ENCODE measurements at places on chromosomes 4 and X.

DNA sequence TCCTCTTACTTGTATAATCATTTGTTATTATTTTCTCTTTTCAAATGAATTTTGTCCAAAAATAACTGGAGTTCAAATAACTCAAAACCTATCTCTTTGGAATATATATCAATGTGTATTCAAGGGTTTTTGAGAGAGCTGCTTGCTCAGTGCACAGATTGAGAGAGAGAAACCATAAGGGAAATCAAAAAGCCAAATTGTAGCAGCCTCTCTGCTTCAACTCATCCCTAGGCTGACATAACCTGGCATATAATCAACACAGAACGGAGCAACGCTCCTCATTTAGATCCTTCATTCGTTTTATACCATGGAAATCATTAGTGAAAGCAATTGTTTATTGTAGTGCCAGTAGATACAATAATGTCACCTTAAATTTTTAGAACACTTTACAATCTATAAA lies 1.8 kb upstream of the GPM6A start:
- DNase-seq, result no peak

GRCh38 chr4:39745920-39746319 lies 48.0 kb downstream of the UBE2K start:
- no peak for DNase-seq

DNA sequence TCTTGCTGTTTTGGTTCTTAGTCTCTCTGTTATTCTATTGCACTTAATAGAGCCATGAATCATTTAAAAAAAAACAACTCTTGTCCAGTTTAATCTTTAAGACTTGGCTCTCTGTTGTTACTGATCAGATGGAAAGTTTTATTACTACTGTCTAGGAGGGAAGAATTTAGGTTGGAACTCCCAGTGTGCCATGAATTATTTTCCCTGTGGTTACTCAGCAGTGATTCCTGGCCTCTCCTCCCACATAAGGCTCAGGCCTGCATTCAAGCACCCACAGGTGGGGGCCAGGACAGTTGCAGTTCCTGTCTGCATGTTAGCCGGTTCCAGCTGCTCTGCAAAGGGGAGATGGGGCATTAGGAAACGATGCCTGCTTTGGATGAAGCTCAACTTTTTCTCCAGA lies 29.8 kb upstream of the ESX1 start:
- no peak for DNase-seq

GRCh38 chr4:6235012-6235411 lies 34.6 kb upstream of the WFS1 start:
- DNase-seq, result no peak

DNA sequence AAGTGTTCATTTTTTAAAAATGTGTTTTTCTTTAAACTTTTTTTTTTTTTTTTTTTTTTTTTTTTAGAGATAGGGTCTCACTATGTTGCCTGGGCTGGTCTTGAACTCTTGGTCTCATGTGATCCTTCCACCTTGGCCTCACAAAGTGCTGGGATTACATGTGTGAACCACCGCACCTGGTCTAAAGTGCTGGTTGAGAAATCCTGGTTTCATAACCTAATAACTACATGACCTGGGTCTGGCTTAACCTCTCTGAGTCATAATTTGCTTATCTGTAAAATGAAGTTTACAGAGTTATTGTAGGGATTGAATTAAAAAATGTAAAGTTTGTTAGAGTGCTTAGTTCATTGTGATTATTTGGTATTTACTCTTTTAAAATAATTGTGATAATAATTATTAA lies 5.2 kb downstream of the HSD17B13 start:
- no peak for DNase-seq

DNA sequence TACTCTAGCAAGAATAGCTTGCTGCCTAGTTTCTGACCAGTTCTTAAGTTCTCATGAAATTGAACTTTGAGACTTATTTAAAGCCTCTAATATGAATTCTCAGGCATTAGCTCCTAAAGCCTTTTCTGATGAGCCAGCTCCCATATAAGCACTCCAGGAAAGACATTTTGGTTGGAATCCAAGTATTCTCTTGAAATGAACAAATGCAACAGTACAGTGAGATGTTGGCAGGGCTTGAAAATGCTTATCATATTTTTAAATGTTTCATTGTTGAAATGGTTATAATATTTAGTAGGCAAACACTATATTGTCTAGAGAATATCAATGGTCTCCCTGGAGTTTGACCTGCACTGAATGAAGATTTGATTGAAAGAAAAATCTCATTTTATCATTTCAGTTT lies 240.3 kb downstream of the ANK2 start:
- no peak for DNase-seq

- no peak for DNase-seq
These were observed 133.1 kb downstream of the DMD start for GRCh38 chrX:33078273-33078672.

- DNase-seq, result no peak
These were observed 161.1 kb upstream of the NDST4 start for GRCh38 chr4:115274545-115274944.

GRCh38 chr4:106738121-106738520 lies 298.0 kb downstream of the DKK2 start:
- peak; percentile 51 for DNase-seq

- DNase-seq, result no peak
These were observed 62.4 kb downstream of the ARHGAP10 start for GRCh38 chr4:147794314-147794680.

DNA sequence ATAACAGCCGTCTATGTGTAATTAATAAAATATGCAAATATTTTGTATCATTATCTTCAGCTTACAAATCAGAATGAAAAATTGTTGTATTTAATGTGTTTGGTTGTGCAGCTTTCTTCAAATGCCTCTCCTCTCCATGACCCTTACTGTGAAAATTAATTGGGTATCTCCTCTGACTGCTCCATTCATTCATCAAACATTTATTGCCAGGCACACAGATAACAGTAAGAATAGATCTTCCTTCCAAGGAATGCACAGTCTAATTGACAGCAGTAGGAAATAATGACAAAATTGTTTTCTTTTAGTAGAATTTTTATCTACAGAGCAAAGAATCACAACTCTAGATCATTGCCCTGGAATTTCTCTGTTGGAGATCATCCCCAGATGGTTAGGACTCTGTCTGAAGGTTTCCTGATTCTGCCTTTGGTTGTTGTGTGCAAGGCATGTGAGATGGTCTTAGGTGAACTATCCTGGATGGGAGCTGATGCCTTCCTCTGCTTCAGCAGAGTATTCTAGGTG lies 395.0 kb upstream of the FAT1 start:
- no peak for DNase-seq

GRCh38 chr4:183504930-183505610 lies at the start of gene ING2:
TSS of gene ING2 (plus strand) at chr4:183505058. CDS start at chr4:183505196, 138 bp downstream.
- DNase-seq, result peak; percentile 14

DNA sequence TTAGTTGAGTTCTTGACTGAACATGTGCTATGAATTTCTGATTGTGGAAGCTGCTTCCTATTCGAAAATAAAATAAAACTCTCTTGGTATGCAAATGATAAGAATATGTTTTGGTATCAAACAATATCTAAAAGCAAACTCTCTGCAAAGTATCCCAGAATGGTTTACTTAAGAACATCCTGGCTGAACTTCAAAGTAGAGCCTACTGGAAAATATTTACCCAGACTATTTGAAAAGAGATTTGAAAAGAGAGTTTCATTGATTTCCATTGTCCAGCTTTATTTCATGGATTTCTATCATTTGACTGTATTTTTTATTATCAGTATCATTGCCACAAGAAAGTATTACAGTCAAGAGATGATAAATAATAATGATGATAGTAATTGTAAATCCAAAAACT lies 171.1 kb upstream of the SLC7A11 start:
- no peak for DNase-seq

- no peak for DNase-seq
These were observed 76.5 kb downstream of the RTL9 start for GRCh38 chrX:110435196-110435595.

GRCh38 chr4:44914748-44915147 lies 188.4 kb upstream of the GNPDA2 start:
- DNase-seq, result no peak

DNA sequence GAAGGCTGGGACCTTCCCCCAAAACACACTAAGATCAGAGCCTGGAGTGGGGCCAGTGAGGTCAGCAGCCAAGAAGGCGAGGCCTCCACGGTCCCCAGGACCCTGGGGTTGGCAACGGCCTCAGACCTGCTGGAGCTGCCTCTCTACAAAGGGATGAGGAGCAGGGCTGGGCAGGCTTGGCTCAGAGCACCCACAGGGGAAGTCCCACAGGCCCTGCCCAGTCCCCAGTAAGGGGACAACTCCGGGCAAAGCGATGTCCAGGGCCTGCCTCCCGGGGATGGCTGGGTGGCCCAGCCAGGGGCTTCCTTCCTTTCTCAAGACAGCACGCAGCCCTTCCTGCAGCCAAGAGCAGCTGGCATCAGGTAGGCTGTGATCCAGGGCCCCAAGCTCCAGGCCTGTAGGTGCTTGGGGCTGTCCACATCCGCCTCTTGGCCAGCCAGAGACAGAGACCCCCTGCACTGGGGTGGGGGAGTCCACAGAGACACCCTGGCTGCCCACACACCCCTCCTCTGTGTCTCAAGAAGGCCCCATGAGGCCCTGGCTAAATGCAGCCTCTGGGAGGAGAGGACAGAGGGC lies 5.7 kb downstream of the MXD4 start:
- no peak for DNase-seq

DNA sequence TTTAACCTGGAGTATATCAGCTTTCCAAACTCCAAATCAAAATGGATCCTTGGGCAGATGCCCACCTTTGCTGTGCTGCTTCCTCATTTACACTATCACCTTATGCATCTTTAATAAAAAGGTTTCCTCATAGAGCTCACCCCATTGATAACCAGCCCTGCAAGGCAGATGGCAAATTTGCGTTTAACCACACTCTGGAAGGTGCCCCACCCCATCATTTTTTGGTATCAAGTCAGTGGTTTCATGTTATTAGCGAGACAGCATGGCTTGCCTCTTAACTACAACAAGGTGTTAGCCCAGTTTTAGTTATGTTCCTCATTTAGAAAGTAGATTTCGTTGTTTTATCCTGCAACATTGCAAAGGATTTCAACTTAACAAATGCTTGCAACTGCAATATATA lies 214.0 kb upstream of the WDFY3 start:
- DNase-seq, result no peak

- no peak for DNase-seq
These were observed 396.5 kb downstream of the DCAF12L2 start for GRCh38 chrX:125769628-125770027.

- DNase-seq, result no peak
These were observed 82.4 kb downstream of the NR3C2 start for GRCh38 chr4:148359769-148360168.

Measured in Jurkat, Clone E6-1 (cell line).